ENCODE measurements at places on chromosomes 12 and 14.

- DNase-seq, result no peak
Measured at GRCh38 chr14:64692189-64692985, 11.8 kb upstream of the PLEKHG3 start.

DNA sequence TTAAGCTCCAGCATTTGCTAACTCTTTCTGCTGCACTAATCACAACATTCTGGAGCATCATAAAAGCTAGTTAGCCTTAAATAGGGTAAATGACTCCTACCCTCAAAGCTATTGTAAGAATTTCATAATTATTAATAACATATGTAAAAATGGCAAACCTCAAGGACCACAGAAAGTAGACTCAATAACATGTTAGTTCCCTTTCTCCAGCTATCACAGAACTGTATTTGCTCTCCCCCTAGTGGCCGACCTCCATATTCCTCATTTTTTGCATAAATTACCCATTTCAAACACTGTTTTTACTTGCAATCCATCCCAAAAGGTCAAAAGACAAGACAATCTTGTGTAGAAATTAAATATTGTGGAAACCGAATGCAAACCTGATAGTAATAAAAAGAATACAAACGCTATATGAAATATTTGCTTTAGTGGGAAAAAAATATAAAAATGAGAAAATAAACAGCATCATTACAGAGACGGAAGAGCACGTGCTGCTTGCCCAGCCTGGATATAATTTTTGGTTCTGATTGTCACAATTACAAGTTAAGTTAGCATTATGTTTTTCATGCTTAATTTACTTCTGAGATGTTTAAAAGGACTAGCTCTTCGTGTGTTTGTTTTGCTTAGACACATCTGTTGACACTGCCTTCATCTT lies 97.9 kb downstream of the RERGL start:
- DNase-seq, result peak; percentile 69

DNA sequence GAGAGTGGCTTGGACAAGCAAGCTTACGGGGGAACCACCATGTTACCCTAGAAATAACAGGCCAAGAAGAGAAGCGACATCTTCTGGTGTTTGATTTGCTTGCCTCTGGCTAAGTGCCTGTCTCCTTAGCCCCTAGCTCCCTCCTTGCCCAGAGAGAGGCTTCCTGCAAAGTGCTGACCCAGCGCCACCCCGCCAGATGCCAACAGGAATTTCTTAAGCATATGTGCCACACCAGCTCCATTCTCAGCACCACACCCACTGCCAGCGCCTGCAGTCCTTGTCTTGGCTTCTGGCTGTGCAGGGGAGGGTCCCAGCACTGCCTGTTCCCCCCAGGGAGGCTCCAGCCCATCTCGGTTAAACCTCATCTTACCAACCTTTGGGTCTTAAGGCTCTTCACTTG lies 74.2 kb upstream of the NCOR2 start:
- DNase-seq, result no peak

- no peak for DNase-seq
Measured at GRCh38 chr12:113797535-113797868, 168.6 kb downstream of the RBM19 start.

DNA sequence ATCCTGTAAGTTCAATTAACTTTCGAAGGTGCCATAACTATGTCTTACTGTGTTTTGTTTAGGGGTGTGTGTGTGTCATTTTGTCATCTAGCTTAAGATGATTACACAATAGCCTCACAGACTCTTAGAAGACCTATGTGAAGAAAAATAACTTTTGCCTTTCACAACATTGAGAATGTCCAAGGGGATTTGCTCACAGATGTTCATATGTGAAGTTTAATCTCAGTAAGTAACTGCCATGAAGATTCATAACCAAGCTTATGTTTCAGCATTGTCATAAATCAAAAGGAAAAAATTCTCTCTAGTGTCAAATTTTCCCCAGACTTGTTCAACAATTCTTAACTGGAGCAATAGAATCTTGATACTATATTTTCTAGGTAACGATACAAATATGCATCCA lies 226.1 kb upstream of the PRKD1 start:
- DNase-seq, result no peak

DNA sequence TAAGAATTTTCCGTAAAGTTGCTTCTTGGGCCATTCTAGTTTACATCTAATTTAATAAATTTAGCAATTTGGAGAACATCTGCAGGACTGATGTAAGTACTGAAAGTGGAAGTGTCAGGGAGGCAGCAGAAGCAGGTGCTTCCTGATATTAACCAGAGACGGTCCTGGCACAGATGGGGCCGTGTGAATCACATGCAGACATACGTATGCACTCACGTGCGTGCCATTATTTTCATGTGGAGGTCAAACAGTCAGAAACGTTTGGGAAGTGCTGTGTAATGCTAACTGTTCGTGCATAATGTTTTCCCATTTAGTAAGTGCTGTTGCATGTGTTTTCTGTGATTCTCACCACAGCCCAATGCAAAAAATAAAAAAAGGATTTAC lies 87.8 kb upstream of the DYNC1H1 start:
- DNase-seq, result peak; percentile 28

- DNase-seq, result no peak
Measured at GRCh38 chr12:6839482-6840201, 1.1 kb upstream of the GNB3 start.

DNA sequence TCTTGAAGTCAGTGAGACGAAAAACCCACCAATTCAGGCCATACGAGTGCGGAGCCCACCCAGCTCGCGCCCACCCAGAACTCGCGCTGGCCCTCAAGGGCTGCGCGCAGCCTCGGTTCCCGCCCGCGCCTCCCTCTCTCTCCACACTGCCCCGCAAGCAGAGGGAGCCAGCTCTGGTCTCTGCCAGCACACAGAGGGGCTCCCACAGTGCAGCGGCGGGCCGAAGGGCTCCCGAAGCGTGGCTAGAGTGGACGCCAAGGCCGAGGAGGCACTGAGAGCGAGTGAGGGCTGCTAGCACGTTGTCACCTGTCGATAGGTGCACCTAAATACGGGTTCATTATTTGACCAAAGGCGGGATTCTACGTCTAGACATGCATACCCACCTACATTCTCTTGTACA lies 2.2 kb upstream of the CDKN3 start:
- no peak for DNase-seq

- peak; percentile 75 for DNase-seq
Measured at GRCh38 chr12:25694072-25694471, 141.0 kb upstream of the LMNTD1 start.

DNA sequence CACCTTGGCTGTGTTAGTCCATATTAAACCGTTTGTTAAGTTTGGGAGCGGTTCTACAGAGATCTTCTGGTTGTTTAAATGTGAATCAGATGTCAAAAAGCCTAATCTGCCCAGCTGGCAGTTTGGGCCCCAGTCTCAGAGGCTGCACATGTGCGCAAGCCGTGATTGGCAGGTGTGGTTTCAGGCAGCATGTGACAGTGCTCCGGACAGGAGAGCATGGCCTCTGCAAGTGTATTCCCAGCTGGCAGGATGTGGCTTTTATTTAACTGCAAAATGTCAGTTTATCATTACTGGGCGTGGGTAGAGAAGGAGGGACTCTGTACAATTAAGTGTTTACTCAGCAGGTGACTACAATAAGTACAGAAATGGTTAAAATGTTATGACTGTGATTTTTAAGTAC lies 77.5 kb downstream of the PELI2 start:
- DNase-seq, result peak; percentile 61

- no peak for DNase-seq
Measured at GRCh38 chr14:106840991-106841390, 1314.6 kb downstream of the TMEM121 start.

DNA sequence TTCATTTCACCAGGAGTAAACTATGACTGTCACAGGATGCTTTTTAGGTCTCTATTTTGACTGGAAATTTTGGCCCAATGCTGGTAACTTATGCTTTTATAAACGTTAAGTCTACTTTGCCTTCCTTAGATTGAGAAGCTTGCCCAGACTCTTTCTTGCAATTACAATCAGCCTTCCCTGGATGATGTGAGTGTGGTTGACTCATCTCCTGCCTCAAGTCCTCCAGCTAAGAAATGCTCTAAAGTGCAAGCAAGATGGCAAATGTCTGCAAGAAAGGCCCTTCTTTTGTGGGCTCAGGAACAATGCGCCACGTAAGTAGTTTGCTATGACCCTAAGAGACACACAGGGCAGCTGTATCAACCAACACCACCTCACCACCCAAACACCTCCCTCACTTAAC lies 96.9 kb downstream of the SYNE2 start:
- peak; percentile 32 for DNase-seq

DNA sequence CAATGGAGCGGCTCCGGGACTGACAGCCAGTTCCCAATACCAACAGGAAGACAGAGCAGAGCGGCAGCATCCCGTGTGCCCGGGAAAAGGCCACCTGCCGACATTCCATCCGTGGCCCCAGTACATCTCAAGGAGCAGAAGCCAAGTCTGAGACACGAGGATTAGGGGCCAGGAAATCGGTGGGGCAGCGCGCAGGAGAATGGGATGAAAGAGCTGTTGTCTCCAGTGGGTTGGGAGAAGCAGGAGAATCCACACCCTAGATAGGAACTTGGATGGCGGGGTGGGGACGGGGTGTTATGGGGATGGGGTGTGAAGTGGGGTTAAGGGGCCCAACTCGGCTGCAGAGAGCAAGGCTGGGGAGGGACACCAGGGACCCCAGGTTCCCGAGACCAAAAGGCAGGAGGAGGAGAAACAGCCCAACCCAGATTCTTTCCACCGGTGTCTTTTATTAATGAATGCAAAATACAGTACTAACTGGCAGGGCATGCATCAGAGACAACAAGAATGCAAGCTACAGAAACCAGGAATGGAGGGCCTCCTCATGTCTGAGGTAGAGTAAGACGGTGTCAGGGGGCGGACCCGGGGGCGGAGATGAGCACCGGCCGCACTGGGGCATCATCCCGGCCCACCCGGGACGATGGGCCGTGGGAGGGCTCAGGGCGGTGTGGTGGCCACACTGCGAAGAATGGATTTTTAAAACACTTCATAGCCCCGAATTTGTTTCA lies 50.3 kb downstream of the BEGAIN start:
- DNase-seq, result no peak

DNA sequence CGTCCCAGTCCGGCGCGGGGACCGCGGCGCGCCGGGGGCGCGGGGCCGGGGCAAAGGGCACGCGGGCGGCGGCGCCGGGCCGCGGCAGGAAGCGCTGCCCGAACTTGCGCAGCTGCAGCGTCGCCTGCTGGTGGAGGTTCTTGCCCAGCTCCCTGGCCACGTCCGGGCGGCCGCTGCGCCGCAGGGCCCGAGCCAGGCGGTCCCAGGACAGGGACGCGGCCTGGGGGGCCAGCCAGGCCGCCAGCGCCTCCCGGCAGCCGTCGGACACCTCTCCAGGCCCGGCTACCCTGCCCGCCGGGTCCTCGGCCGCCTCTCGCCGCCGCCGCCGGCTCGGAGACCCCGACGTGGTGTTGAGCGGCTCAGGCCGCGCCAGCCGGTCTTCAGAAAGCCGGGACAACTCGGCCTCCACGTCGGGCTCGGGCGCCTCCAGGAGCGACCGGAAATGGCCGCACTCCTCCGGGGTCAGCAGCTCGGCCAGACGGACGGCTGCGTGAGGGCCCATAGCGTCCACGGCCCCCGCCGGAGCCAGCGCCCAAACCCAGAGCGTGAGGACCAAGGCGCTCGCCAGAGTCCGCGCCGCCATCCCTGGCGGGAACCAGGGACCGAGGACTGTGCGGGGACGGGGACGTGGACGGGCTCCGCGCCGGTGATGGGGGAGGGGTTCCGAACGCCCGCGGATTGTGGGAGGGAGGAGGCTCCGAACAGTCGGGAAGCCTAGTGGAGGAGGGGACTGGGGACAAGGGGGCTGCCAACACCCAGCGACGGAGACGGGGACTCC lies 34.0 kb downstream of the FIGNL2 start:
- peak; percentile 72 for DNase-seq

DNA sequence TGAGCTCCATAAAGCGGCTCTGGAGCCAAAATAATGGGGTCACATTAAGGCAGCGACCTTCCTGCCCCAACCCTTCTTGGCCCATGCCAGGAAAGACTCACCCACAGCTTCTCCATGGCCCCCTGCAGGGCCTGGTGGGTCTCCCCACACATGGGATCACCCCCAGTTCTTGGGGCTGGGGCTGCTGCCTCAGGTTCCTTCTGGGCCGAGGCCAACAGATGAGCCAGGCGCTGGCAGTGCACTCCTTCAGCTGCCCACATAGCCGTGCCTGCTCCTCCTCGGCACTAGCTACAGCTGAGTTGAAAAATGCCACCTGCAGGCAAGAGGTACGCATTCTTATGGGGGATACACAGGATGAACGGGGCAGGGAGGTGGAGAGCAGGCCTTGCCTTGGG lies 14.8 kb upstream of the BLTP3B start:
- DNase-seq, result no peak

DNA sequence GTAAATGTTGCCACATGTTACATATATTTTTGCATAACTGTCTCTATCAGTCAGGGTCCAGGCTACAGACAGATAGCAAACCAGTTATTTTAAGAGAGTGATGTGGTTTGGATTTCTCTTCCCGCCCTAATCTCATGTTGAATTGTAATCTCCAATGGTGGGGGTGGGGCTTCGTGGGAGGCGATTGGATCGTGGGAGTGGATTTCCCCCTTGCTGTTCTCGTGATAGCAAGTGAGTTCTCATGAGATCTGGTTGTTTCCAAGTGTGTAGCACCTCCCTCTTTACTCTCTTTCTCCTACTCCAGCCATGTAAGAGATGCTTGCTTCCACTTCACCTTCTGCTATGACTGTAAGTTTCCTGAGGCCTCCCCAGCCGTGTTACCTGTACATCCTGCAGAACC lies 704.2 kb upstream of the TBX3 start:
- DNase-seq, result no peak

DNA sequence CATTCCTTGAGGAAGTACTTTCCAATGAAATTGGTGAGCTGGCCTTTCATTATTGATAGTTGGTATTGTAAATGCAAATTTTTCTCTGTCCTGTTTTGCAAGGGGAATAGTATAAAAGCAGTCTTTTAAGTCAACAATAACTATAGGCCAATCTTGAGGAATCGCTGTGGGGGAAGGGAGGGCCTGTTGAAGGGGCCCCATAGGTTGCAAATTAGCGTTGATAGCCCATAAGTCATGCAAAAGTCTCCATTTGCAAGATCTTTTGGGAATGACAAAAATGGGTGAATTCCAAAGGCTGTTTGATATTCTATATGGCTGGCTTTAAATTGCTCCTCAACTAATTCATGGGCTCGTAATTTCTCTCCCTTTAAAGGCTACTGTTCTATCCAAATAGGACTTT lies 143.6 kb downstream of the TMEM117 start:
- no peak for DNase-seq

- no peak for DNase-seq
Measured at GRCh38 chr14:53147208-53147607, 5.9 kb downstream of the DDHD1 start.

DNA sequence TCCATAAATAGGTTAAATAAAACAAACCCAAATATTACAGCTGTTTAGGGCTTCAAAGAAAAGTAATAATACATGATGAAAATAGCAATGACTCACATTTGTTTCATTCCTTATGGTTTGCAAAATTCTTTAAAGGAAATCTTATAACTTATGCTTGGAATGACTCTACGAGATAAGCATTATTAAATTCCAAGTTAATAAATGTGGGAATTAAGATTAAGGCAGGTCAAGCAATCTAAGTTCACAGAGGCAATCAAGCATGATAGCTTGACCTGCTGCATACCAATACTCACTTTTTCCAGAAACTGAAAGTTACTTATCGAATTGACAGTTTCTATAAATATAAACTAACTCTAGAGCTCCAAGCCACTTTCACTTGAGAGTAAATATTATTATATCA lies 1002.9 kb upstream of the SEL1L start:
- DNase-seq, result no peak

GRCh38 chr12:12221560-12221959 lies 45.3 kb downstream of the LRP6 start:
- no peak for DNase-seq

GRCh38 chr12:10205220-10205807 lies 7.4 kb upstream of the GABARAPL1 start:
- peak; percentile 66 for DNase-seq

Measured in choroid plexus epithelial cell (primary cell).